ENCODE measurements at places on chromosomes 12 and 14.
A peak's percentile ranks its signal among the peaks of the same experiment; 100 is the strongest.

DNA sequence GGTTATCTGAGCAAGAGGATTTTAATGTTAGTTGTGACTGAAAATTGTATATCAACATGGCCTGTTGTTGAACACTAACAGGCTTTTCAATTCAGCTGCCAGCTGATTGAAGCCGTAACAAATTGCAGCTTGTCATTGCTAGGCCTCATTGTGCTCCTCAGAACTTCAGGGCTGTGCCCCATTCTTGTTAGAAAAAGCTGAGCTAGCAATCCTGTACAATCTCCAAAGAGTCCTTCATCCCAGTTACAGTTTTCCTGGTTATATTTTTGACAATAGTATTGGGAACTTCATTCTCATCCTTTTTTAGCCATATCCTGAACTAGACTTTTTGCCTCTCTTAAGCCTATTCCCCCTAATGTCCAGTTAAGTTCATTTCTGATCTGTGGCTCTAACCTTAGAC, 564.1 kb upstream of the ATXN7L3B start:
- DNase-seq: no peak

GRCh38 chr14:74407801-74408154, 18.2 kb downstream of the SYNDIG1L start:
- no peak for DNase-seq

DNA sequence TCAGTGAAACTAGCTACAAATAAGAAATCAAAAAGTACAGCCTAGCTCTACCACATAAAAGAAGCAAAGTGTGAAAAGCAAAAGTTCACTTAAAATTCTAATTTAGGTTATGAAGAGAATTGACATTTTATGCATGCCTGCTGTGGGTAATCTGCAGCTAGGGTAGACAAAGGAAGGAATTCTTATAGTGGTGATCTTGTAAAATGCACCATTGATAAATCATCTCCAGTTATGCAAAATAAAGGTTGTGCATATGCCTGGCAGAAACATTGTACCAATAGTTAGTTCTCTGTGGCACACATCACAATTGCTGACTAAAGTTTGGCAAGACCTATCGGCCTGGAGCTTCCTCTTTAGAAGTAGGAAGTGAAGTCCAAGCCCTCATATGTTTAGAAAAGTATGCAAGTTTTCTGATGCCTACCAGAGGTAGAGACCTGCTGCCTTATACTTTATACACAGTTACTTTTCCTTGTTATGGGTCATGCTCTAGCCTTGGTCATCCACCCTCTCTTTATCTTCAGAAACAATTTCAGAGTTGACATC, 78.3 kb downstream of the TSHR start:
- peak; percentile 75 for DNase-seq

DNA sequence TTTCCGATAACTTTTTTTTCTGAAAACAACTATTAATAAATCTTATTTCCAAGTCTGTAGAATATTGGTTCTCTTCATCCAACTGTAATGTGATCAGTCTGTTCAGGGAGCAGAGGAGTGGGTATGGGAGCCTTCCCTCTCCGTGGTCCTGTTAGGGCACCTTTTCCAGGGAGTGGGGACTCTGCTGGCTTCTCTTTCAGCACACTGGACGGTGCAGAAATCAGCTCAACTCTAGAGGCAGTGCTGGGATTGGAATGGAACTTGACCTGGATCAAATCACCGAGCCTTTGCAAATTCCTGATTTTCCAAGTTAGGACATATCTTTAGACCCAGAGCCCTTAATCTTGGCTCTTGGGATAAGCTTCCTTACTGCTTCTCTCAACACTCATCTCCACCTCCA, 630.4 kb downstream of the DIO2 start:
- DNase-seq: no peak

GRCh38 chr14:61567838-61568571, 127.3 kb upstream of the HIF1A start:
- DNase-seq: no peak

- no peak for DNase-seq
Measured at GRCh38 chr12:39205969-39206368, 237.0 kb downstream of the KIF21A start.

- no peak for DNase-seq
Measured at GRCh38 chr12:129605666-129606065, 298.2 kb downstream of the TMEM132D start.

- no peak for DNase-seq
Measured at GRCh38 chr12:107564946-107565345, 120.7 kb upstream of the PWP1 start.

All from OCI-M1 (cell line).